ENCODE measurements at places on chromosomes 12 and 14.
A peak's percentile ranks its signal among the peaks of the same experiment; 100 is the strongest.

GRCh38 chr14:51095854-51096823, 1.2 kb upstream of the TRIM9 start:
- DNase-seq: peak; percentile 89

GRCh38 chr12:65896743-65897142, 72.5 kb downstream of the HMGA2 start:
- DNase-seq: no peak

- DNase-seq: no peak
These were observed 264.6 kb downstream of the ALG10 start for GRCh38 chr12:34286934-34287333.

DNA sequence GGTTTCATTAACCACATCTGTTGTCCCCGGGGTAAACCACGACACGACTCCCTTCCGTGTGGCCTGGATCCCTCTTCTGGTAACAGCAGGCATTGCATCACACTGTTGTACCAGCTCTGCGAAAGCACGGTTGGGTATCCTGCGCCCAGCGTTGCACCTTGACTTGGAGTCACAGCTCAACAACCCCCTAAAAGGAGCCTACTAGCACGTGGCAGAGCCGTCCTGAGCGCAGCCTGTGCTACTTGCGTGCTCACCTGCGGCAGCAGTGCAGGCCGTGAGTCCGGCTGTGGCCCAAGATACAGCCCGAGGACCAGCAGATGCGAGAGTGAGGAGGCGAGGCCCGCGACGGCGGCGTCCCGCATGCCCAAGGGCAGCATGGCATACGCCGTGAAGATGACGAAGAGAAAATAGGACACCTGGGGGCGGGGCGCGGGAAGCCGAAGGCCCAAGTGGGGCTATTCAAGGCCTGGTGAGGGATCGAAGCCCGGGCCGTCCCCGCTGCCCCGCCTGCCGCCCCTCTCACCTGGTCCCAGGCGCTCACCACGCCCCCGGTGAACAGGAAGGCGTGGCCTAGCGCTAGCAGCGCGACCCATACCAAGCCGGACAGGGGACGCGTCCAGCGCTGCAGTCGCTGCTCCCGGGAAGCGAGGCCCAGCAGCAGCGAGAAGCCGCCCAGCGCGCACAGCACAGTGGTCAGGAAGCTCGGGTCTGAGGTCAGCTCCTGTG, 2.4 kb downstream of the ADCY4 start:
- no peak for DNase-seq

DNA sequence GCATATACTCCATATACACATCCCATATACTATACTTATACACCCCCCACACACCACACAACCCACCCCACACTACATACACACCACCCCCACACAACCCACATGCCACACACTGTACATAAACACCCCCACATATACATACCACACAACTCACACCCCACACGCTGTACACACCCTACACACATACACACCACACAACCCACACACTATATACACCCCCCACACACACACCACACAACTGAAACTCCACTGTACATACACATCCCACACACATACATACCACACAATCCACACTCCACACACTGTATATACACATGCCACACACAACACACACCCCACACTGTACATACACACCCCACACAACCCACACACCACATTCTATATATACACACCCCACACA, 81.0 kb downstream of the NOC4L start:
- no peak for DNase-seq

DNA sequence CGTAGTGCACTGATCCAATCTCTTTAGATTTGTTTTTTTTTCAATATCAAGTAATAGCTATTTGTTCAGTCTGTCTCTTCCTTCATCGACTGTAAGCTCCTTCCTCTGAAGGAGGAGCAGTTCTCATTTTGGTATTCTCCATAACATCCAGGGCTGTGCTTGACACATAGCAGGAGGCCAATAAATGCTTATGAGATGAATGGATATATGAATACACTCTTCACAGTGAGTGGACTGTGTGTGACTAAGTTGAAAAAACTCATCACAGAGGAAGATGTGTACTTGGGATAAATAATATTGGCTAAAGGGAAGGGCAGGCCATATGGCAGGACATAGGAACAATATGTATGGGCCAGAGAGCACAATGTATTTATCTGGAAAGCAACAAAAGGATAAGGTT, 205.3 kb upstream of the PRICKLE1 start:
- DNase-seq: no peak

GRCh38 chr12:14408208-14408607, 42.7 kb downstream of the ATF7IP start:
- no peak for DNase-seq

DNA sequence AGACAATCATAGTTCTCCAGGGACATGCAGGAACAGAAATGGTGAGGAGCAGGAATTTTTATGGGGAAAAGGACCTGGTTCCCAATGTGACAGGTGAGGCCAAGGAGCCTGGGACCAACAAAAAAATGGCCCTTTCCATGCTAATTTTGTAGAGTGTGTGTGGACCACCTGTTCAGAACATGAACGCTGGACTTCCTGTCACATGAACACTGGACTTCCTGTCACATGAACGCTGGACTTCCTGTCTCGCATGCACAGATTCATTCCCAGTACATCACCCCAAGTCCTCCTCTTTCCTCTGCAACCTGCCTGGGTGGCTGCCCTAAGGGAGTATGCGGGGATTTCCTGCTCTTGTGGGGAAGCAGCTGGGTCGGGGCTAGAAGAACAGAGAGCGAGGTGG, 10.1 kb downstream of the FGF6 start:
- no peak for DNase-seq

DNA sequence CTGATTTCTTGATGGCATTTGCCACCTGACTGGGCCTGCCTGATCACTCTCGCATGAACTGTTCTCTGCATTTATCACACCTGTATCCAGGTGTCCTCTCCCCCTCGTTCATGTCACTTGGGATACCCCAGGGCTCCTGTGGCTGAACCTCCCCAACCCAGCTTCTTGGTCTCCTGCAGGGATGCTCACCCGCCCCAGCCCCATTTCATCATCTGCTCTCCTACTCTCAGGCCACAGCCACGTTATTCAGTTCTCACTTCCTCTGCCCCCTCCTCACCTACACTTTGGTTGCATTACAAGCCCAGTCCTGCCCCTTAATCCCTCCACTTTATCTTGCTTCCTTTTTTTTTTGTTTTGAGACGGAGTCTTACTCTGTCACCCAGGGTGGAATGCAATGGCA, 35.5 kb downstream of the TMBIM6 start:
- DNase-seq: no peak

DNA sequence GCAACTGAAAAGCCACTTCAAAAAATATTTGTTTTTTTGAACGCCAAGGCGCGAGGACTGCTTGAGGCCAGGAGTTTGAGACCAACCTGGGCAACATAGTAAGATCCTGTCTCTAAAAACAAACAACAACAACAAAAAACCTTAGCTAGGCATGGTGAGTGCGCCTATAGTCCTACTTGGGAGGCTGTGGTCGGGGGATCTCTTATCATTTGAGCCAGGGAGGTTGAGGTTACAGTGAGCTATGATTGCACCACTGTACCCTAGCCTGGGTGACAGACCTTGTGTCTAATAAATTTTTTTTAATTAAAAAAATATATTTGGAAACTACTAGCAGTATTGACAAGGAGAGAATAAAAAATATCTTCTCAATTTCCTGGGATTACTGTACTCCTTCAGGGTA, 113.1 kb downstream of the TRAFD1 start:
- no peak for DNase-seq

DNA sequence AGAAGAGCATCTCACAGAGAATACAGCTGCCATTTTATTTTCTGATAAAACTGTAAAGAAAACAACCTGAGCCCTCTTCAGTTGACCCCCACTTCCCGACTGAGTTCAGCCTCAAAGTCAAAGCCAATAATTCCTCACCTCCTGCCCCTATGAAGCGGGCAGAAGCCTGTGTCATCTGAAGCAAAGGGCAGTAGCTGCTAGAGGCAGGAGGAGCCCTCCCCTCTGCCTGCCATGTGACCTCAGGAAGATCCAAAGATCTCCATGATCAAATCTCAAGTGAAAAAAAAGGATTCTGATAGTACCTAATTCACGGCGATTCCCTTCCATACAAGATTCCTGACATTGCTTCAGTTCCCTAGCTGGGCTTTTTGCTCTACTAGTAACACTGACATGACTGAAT, 223.1 kb upstream of the CAND1 start:
- DNase-seq: no peak

DNA sequence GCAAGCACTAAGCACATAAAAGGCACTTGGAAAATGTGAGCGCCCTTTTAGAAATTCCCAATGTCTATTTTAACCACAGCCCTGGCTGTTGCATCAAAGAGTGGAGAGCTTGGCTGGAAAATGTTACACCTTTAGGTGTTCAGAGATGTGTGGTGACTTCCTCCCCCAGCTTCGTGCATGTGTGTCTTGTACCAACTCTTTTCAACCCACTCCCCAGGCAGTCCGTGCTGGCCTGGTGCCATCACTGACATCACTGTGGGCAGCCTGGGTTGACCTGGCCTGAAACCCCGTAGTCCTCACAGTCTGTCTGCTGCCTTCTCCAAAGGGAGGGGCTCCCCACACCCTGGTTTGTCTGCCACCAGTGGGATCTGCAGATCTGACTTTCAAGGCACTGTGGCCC, 101.8 kb downstream of the SCARB1 start:
- no peak for DNase-seq

DNA sequence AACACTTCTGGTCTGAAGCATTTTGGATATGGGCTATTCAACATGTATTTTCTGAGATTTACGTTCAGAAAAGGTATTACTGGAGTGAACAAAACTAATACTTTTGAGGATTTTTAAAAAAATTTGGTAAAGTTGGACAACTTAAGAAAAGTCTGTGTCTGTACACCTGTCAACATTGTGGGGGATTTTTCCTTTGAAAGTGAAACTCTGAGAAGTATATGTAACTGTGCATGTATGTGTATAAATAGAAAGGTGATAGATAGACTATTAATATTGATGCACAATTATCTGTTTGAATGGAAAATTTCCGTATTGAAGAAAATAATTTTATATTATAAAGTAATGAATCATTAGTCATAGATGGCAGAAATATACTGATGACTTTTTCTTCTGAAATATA, 312.8 kb upstream of the MDGA2 start:
- no peak for DNase-seq

DNA sequence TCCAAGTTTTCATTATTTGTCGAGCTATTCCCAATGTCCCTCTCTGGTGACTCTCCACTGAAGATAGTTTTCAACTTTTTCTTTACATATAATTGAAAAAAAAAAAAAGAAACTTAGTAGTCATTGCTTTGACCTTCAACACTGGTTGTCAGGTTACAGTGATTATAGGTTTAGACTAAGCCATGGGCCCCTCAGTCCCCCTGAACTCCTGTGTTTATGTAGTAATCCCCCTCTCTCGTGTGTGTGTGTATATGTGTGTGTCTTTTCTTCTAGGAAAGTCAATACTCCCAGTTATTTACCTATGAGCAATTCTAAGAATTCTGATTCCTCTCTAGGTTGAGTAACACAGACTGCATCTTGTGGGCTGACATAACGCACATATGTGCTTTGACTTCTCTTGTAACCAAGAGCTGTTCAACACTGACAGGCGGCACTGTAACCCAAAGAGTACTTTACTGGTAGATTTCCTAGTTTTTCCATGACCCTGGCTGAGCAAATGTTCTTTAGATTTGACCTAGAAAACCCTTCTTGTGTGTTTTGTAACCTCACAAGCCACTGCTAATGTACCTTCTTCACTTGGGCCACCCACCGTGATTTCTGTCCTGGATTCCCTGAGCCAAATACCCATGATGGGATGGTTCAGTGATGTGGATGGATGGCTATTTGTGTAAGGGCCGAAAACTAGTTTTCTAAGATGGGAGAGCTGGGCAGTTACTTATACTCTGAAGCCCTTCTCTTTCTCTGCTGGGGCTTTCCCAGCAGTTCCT, 15.0 kb upstream of the MANSC4 start:
- no peak for DNase-seq

GRCh38 chr14:53002576-53002975, 51.7 kb upstream of the FERMT2 start:
- DNase-seq: no peak

GRCh38 chr14:92651106-92651757, 97.2 kb downstream of the LGMN start:
- DNase-seq: peak; percentile 49

GRCh38 chr12:104649217-104649824, 192.6 kb downstream of the CHST11 start:
- DNase-seq: no peak

GRCh38 chr12:1544996-1545700, 49.2 kb downstream of the FBXL14 start:
- peak; percentile 12 for DNase-seq

- DNase-seq: no peak
These were observed 53.9 kb upstream of the NUDT4 start for GRCh38 chr12:93323625-93324329.

DNA sequence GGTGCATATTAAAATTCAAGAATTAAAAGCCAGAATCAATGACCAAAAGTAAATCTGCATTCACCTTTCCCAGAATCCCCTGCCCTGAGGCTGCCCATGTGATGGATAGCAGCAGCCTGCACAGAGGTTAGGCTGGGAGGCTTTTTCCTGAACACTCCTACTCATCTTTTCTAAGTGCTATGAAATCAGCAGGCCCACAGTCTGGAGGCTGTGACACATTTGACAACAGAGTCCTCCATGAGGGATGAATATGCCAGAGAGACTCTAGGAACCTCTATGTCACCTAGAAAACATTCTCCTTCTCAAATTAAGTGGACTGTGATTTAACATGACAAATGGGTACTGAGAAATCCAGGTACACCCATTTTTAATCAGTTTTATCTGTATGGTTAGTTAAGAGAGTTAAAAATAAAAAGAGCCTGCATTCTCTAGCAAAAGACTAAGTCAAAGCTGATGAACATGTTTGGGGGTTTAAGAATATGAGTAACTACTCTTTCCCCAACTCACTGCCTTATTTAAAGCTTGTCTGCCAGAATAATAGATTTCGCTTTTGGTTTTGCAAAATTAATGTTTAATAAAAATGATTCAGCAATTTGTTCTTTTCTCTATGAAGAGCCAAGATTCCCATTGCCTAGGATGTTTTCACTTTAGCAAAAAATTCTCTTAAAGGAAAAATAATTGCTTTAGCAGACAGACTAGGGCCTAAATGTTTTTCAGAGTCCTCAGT, 115.0 kb downstream of the RTN1 start:
- no peak for DNase-seq

DNA sequence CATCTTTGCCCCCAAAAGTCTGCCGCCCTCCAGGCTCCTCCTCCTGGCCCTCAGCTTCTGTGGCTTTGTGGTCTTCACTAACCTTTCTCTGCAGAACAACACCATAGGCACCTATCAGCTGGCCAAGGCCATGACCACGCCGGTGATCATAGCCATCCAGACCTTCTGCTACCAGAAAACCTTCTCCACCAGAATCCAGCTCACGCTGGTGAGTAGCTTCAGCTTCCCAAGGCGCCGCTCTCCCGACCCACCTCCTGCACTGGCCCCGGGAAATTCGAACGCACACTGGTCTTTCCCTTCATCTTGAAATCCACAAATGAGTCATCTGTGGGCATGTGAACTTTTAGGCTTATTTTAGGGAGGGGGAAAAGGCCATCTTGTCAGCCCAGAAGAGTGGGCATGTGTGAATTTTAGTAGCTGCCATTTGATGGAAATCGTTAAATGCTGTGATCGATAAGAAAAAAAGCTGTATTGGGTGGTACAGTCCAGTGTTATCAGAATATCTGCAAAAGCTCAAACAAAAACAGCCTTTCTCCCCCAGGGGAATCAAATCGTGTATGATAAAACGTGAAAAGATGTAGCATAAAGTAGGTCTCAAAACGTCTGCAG, 700 bp downstream of the SLC35E3 start:
- peak; percentile 54 for DNase-seq

GRCh38 chr14:68535404-68536017, 257.4 kb downstream of the ZFP36L1 start:
- DNase-seq: no peak

Measured in globus pallidus (tissue), 1 donor.